CD14-positive monocyte (primary cell): ENCODE measurements at places on chromosomes 12 and 14. TPM values are rescaled to one million over a fixed set of nuclear protein-coding genes. Genes with fewer than 3 reads are reported as not detected.

DNA sequence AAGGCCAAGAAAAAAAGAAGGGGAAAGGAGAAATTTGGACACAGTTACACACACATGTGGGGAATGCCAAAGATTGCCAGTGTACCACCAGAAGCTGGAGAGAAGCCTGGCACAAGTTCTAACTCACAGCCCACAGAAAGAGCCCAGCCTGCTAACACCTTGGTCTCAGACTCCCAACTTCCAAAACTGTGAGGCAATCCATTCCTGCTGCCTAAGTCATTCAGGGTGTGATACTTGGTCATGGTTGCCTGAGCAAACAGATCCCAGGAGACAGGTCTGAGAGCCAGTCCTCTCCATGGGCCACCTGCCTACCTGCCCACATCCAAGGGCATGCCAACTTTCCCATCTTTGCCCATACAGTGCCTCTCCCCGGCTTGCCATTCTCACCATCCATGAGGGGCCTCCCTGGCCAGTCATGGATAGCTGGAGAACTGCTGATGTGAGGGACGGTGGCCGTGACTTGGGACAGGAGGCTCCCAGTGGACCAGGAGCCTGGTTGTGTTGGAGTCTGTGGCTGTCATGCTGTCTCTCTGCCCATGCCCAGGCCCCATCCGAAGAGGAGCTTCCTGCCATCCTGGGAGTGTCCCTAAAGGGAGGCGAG is 198.0 kb upstream of the RTL1 start:
- no peak for DNase-seq

DNA sequence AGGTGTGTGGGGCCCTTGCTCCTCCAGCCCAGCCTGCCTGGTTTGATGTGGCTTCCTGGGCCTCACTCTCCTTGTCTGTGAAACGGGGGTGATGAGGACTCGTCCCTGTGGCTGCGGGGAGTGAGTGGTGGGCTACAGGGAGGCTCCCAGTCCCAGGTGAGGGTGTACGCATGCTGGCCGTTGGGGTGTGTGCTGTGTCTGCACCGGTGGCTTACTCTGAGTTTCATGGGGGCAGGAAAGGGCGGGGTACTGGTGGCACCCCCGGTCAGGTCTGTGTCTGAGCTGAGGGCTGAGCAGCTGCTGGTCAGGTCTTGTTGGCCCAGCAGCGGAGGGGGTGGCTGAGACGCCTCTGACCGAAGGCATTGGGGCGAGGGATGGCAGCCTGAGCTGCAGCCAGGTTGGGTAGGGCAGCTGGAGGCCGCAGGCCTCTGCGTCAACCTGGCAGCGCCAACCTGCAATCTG is 11.2 kb downstream of the ULK1 start:
- no peak for DNase-seq

DNA sequence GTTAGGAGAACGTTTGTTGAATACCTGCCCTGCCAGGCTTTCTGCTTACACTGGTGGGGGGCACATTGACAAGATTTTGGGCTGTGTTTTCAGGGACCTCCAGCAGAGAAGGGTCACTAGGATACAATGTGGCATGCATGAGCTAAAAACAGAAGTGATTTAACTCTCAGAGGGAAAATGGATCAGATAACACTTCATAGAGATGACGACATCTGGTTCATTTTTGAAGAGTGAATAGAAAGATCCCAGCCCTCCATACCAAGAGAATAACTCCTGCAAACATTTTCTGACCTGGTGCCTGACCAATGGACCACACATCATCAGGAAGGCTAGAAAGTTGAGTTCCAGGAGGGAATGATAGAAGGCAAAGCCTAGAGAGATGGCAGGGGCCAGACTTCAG is 33.7 kb downstream of the CKB start:
- no peak for DNase-seq

Gene OR4E2
- not detected for polyA plus RNA-seq

DNA sequence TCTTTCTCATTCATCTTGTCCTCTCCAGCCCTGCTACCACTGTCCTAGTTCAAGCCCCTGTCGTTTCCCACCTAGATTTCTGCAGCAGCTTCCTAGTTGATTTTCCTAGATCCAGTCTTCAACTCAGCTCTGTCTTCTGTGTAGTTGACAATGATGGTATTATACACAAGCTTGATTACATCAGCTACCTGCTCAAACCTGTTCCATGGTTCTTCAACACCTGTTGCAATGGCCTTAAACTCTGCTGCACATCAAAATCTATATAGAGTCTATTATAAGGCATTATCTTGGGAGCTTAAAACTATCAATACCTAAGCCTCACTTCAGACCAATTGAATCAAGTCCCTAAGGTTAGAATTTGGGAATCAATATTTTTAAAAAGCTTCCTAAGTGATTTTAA is 71.7 kb upstream of the PELI2 start:
- no peak for DNase-seq

DNA sequence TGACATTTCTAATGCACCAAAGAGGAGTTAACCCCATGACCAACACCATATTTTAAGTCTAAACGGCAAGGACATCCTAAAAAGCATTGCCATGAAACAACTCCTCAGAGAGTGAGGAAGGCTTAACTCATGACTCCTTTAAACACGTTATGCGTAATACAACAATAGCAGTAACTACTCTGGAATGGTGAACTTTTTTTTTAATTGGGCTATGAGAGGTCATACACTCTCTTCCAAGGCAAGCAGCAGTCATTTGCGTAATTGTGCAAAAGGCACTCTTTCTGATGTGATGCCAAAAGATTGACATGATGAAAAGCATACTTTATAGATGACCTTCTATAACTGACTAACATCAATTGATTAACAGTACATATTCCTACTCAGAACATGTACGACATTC is 39.4 kb downstream of the RHOJ start:
- DNase-seq: no peak

DNA sequence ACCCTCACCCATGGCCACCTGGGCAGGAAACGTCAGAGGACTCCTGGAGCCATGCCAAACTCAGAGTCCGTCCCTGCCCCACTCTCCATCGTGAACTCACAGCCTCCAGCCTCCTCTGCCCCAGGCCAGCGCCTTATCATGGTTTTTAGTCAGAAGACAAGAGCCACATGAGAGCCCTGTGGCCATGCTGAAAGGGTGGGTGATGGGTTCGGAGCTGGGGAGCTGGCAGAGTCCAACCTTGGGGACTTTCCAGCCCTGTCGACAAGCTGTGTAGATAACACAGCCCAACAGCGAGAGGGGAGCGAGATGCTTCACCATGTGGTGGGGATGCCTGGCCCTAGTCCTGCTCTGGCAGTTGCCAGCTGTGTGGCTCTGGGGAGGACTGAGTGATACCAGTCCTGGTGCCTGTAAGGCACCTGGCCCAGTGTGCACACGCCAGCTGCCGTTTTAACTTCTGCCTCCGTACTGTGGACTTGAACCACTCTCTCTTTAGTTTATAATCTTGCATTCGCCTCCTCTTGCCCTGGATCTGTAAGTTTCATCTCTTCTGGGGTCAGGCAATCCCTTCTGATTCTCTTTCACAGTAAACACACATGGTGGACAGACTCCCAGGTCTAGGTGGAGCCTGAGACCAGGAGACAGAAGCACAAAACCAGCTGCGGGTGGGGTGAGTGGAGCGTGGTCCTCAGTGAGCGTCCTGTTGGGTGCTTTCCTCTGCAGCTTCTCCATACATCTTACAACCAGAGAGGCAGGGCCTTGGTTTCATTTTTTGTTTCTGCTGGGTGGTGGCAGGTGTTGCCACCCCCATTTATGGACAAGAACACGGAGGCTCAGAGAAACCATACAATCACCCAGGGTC is 55.3 kb downstream of the RIN3 start:
- DNase-seq: no peak

DNA sequence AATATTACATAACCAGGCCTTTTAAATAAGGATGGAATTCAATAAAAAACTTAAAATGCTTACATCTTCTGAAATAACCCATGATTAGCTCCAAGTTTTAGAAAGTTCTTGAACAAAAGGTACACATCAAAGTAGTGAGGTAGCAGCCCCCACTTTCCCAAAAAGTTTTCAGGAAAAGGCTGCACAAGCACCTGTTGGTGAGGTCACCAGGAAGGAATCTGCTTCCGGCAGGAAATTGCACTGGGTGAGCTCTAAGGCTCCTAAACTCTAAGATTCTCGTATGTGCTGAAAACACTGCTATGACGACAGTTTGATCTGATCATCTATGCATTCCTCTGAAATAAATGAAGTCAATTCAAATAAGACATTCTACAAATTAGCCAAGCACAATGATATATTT is 34.3 kb upstream of the TTC7B start:
- DNase-seq: no peak

DNA sequence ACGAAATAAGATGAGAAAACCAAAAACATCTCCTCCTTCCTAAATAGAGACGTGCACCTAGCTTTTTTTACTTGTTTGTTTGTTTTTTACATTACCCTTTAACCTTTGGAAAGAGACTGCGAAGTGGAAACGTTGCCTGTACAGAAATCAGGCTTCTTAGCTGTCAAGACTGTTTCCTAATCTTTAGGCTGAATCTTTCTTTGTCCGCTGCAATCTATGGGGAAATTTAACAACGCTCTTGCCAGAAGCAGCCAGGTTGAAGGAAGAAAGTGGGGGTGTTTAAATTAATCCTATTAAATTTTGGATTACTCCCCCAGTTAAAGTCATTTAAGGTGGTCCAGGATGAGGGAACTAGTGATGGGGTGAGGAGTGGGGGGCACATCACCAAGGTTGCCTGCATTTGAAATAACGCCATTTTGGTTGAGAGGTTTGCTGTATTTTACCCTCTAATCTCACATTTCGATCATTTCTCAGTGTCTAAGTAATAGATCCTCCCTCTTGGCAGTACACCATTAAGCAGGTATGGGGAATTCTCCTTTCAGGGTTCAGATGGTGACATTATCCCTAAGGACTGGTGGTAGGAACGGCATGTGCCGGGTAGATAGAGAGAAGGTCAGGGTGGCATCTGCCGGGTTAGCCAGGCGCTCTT is 2.6 kb downstream of the FLRT2 start:
- no peak for DNase-seq

DNA sequence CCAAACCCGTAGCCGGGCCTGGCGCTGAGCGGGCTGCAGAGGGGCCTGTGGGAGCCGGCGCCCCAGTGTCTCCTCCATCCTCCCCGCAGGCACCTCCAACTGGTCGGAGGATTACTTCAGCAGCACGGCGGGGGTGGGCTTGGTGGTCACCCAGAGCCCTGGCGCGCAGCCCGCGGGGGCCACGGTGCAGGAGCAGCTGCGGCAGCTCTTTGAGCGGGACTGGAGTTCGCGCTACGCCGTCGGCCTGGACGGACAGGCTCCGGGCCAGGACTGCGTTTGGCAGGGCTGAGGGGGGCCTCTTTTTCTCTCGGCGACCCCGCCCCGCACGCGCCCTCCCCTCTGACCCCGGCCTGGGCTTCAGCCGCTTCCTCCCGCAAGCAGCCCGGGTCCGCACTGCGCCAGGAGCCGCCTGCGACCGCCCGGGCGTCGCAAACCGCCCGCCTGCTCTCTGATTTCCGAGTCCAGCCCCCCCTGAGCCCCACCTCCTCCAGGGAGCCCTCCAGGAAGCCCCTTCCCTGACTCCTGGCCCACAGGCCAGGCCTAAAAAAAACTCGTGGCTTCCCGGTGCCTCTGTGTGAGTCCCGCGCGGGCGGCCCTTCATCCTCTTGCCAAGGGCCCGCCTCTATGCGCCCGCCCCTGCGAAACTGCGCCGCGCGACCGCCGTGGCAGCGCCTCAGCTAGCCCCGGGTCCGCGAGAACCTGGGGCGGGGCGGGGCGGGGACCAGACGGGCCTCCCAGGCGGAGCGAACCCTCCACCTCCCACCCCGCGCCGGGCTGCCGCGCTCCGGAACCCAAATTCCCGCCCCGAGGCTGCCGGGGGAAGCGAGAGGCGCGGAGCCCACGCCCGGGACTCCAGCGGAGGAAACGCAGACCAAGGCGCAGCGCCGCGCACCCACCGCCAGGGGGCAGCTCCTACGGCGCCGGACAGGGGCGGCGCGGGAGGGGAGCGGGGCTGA is 8.3 kb downstream of the PLD4 start:
- DNase-seq: peak; percentile 67

GRCh38 chr14:24879661-24880386 is 170.1 kb downstream of the STXBP6 start:
- DNase-seq: no peak

DNA sequence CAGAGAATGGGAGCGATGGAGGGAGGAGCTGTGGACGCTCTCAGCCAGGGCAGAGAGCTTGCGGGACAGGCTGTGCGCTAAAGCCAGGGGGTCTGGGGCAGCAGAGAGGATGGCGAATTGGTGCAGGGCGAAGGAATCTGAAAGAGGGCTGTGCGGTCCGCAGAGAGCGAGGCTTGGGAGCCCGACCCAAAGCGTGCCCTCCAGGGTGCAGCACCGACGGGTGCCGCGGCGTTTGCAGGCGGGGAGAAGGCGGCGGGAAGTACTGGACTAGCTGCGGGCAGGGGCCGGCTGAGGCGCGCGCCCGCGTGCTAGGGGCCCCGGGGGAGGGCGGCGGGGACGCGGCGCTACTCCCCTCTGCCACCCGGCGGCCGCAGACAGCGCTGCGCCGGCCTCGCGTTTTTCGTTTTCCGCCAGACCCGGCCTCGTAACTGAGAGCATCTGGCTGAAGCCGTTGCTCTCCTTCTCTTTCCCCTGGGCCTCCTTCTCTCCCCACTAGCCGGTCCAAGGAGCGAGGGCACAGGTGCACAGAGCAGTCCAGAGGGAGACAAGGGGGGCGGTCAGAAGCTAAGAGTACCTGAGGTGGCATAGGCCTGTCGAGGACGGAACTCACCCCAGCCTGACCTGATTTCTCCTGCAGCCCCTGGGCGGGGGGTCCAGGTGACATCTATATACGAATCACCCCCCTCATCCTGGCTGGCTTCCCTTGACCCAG is 24.9 kb downstream of the SLC6A12 start:
- peak; percentile 66 for DNase-seq

Gene CATSPERB
- not detected in 2 replicates for polyA plus RNA-seq

Gene C12orf54
- not detected for polyA plus RNA-seq

DNA sequence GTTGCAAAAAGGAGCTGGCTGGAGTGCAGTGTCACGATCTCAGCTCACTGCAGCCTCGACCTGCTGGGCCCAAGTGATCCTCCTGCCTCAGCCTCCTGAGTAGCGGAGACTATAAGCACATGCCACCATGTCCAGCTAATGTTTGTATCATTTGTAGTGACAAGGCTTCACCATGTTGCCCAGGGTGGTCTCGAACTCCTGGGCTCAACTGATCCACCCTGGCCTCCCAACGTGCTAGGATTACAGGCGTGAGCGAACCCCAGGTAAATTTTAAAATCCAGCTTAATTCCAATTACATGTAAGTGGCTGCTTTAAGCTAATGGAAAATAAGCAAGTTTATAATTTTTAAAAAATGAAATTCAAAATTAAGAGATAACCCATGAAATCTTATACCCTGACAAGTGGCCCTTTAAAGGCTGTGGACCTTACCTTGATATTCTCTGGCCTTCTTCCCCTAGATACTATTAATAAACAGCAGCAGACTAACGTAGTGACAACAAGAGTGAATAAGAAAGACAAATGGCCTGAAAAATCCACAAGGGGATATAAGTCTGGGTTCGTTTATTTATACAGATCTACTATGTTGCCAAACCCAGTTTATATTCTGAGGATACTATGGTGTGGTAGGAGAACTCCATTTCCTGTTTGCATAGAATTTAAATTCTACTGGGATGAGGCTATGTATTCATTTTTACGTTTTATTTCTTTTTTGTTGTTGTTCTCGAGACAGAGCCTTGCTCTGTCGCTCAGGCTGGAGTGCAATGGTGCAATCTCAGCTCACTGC is 25.6 kb upstream of the SLC2A3 start:
- DNase-seq: no peak
